ENCODE measurements at places on chromosomes 3 and 15.

DNA sequence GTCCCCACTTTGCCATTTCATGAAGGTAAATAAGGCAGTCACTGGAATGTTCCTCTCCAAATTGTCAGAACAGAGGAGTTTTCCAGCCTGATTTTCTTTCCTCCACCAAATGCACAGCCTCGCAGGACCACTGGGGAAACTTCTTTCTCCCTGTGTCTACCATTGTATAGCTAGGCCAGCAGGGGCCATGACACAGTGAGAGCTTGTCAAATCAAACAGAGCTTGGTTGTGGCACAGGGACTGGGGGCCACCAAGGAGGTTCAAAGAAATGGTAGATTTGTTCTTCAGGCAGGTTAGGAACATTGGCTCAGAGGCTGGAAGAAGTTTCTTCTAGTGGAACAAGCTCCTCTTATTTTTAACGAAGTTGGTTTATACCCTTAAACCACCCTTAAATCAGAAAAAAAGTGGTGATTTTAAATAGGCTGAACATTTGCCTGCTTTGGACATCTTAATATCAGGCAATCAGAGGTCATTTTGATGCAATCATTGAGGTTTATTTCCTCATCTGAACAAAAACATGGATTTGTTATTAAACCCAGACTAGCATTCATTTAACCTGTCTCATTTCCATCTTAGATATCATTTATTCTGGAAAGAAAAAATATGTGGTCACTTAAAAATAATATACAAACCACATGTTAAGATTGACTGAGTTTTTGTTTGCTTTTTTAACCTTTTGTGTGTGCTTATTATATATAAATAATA, 105.6 kb downstream of the GTPBP8 start:
- no peak for DNase-seq

DNA sequence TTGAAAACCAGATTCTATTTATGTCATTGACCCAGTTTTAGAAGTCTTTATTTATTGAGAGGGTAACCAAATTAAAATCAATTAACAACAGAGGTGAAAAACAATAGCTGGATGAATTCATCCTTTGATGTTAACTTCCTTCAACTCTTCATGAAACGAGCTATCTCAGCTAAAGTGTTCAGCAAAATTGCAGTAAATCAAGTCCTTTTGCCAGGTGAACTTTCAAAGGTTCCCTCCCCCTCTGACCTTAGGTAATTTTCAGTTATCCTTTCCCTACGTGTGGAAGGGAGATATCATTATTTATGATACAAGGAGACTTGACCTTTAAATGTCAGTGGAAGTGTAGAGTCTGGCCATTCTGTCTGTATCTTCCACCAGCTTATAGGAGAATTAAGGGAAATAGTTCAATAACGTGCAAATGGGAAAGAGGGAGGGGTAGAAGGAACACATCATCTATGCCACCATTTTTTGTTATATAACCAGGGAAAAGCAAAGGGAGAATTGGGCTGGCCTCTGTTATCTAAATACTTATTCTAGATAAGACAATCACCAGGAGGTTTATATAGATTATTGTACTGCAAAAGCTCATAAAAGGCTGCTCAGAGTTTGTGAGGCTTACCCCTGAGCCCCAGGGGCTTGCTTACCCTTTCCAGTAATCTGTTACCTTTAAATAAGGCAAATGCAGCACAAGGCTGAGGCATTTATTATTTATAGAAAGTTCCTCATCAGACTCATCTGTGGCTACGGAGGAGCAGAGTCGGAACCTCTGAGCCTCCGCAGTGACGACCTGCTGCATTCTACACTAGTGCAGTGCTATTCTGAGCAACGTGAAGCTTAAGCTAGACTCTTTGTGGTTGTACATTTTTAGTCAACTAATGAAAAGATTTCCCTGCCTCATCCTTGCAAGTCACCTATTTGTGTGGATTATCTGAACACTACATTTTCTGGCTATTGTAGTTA, 97.7 kb upstream of the ZBED2 start:
- no peak for DNase-seq

- DNase-seq: peak; percentile 79
These were observed 793 bp downstream of the PCOLCE2 start for GRCh38 chr3:142888099-142888480.

GRCh38 chr3:138157743-138158142, 17.0 kb downstream of the DBR1 start:
- DNase-seq: no peak

DNA sequence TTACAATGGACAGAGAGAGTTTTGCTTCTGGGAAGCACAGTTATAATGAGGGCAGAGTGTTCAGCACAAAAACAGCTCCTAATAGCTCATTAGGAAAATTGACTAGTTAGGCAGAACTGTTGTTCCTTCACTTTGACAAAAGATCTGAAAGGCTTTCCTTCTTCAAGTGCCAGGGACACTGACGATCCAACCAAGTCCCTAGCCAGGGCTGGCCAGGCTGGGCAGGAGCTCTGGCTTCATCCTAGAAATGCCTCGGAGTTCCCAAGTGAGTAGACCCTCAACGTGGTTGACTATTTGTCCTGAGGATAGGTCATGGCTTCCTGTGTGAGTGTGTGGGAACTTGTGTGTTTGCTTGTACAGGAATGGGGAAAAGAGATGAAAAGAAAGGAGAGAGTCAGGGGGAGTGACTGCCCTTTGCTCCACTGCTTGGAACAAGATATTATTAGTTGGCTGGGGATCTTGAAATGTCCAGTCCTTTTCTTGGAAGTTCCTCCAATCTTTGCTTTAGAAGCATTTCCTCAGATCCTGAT, 617.9 kb downstream of the NTRK3 start:
- DNase-seq: no peak

DNA sequence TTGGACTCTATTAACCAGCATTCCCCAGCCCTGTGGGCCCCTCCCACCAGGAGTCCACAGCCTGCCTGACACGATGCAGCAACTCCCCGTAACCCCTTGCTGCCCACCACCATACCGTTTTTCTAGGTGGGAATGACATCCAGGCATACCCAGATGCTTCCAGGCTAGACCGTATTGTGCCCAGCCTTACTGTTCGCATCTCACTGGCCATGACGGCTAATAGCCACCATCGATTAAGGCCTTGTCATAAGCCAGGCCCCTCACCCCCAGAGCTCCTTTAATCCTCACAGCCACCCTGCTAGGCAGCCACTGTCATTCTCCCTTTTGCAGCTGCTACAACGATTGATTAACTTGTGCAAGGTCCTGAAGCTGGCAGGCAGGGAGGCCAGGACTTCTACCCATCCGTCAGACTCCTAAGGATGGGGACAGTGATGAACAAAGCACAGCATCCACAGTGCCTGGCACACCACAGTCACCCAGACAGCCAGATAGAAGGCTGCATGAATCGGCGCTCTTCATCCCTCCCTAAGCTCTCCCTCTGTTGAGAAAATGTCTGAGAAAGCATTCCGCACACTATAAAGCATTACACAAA, 60.0 kb upstream of the FLNB start:
- peak; percentile 51 for DNase-seq

- DNase-seq: no peak
These were observed 8.9 kb upstream of the SUCNR1 start for GRCh38 chr3:151864423-151865101.

DNA sequence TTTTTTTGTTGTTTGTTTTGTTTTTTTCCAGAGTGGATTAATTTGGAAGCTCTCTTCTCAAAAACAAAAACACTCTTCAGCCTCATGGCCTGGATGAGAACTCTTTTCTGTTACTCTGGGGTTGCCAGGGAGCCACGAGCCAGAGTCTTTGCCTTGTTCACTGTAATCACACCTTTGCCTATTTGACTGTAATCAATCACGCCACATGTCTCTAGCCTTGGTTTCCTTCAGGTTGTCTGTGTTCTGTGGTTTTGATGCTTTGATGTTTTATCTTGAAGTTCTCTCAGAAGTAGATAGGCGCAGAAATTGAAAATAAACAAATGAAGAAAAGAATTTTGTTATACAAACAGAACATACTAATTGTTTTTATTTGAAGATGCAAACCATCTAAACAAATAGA, 62.3 kb upstream of the IGF1R start:
- DNase-seq: no peak

DNA sequence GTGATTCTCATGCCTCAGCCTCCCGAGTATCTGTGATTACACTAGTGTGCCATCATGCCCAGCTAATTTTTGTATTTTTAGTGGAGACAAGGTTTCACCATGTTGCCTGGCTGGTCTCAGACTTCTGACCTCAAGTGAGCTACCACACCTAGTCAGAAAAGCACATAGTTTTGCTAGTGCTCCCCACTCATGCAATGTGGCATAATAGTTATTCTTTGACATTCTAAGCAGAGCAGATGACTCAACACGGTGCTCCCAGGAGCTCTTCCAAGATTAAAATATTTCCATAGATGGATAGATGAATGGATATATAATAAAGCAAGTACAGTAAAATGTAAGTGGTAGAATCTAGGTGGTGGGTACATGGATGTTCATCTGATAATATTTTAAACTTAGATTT, 53.1 kb upstream of the GK5 start:
- DNase-seq: no peak

DNA sequence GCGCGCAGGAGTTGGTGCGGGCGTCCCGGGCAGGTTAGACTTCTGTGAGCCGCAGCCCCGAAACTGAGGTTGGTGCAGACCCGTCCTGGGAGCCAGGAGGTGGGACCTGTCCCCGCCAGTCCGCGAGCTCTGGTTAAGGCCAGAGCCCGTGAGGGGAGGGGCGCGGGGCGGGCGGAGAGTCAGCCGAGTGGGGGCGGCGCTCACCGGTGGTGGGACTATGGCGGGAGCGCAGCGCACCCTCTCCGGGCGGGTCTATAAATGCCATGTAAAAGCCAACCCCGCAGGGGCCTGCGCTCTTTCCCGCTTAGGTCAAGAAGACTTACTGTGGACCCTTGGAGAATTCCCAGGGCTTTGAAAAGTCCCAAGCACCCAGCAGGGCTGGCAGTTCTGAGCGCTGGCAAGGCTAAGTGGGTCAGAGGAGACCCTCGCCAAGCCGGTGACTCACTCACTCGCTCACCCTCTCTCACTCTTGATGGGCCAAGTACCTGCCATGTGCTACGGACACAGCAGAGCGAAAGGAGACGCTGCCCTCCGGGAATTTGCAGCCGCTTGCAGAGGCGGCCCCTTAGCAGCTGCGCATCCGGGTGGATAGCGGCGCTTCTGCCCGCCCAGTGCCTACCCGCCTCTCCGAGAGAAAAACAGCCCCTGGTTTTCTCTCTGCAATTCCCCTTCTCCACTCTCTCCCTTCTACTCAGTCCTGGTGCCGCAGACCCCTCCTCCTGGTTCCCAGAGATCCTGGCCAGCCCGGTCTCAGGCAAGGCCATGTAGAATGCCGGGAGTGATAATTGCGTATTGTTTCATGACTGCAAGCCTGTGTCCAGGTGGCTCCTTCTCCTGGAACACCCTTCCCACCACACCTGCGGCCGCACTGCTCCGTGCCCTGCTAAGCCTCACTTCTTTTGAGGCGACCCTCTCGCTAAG, at the start of gene ALDH1L1:
ALDH1L1 (minus strand) TSS at position 110 of the 921 bp plus-strand sequence. CDS start 19,607 bp downstream, outside the sequence.
- DNase-seq: peak; percentile 84

GRCh38 chr3:151303751-151304150, 12.9 kb downstream of the GPR87 start:
- DNase-seq: no peak

- no peak for DNase-seq
These were observed 59.1 kb downstream of the CORO2B start for GRCh38 chr15:68637767-68638404.

GRCh38 chr3:10706156-10706739, 109.8 kb upstream of the SLC6A11 start:
- DNase-seq: no peak

- DNase-seq: no peak
These were observed 13.9 kb downstream of the UPK1B start for GRCh38 chr3:119187266-119187665.

DNA sequence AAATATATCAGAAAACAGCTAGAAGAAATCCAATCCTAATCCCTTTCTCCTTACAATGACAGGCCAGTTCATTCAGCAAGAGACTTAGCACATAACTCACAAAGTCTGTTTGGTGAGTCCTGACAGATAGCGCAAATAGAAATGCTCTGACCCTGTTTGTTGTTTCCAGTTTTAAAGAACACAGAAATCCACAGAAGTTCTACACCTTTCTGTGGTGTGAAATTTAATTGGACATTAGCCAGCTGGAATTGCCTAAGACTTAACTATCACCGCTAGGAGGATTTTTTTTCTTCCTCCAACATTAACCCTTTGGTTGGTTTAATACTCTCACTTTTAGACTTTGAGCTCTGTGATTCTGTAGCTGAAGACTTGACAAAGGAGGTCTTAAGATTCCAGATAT, 30.8 kb downstream of the HDC start:
- no peak for DNase-seq

- no peak for DNase-seq
These were observed 24.0 kb downstream of the ZNF148 start for GRCh38 chr3:125351152-125351551.

GRCh38 chr3:190424478-190425439, 24.9 kb downstream of the TMEM207 start:
- DNase-seq: no peak

- peak; percentile 85 for DNase-seq
These were observed 23.2 kb upstream of the TATDN2 start for GRCh38 chr3:10224794-10225665.

All from cardiac septum (tissue), 1 donor.